HTR-8/SVneo (cell line): ENCODE measurements at places on chromosomes 4 and X.
A peak's percentile ranks its signal among the peaks of the same experiment; 100 is the strongest.

DNA sequence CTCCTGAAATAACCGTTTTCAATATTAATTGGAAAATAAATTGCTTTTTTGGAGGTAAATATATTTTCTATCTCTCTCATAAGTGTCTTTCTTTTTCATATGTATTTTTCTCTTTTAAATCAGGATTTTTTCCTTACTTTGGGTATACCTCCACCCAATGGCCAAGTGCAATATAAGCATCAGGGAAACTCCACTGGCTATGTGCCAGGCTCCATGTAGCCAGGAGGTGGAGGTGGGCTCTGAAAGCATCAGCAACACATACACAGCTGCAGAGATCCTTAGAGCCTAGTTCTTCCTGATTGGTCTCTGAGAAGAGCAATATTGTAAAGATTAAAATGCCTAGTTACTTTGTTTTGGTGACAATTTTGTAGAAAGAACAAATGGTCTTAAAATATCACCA is 3.4 kb downstream of the GABRA2 start:
- no peak for DNase-seq

DNA sequence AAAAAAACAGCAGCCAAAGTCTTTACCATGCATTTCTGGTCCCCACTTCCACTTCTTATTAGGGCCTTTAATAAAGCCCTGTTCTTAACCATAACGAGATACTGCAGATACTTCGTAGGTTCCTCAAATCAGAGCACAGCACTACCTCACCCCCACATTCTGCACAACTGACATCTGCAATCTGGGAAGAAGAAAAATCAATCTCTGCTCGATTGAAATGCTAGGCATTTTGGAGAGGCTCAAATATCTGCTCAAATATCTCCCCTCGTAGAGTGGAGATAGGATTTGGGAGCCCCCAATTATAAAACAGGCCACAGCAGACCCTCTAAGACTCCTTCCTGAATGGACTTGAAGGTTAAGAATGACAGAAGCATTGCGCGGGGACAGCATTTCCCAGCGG is 40.3 kb upstream of the CENPU start:
- no peak for DNase-seq

GRCh38 chrX:150848914-150849365 is 49.5 kb downstream of the CD99L2 start:
- no peak for DNase-seq

GRCh38 chr4:107036584-107037198 is 578 bp upstream of the DKK2 start:
- DNase-seq: no peak

GRCh38 chrX:40685362-40685918 is 38.1 kb upstream of the CXorf38 start:
- DNase-seq: no peak

- no peak for DNase-seq
Observed at GRCh38 chr4:95212692-95213091, 336.1 kb downstream of the UNC5C start.

GRCh38 chr4:36138220-36138619 is 106.1 kb downstream of the ARAP2 start:
- DNase-seq: no peak

DNA sequence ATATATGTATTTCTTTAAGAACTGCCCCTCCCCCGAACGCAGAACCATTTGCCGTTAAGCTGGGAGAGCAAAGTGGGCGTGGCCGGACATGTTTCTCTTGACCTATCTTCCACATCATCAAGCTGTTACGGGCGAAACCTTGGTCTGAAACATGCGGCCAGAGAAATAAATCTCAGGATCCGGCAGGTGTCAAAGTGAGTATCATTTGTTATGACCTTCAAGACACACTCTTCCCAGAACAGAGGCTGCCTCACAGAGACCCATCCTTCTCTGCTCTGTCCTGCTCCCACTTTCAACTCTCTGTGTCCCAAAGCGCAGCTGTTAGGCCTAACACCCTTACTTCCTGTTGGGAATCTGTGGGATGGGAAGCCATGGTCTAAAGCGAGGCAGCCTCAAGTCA is at the start of gene MAGEB18:
MAGEB18 (plus strand) TSS at position 70 of the 400 bp plus-strand sequence. CDS start 643 bp downstream, outside the sequence.
- DNase-seq: no peak

GRCh38 chr4:170698334-170698733 is 608.6 kb upstream of the AADAT start:
- DNase-seq: no peak

GRCh38 chr4:112370466-112370865 is 73.3 kb downstream of the ALPK1 start:
- no peak for DNase-seq

DNA sequence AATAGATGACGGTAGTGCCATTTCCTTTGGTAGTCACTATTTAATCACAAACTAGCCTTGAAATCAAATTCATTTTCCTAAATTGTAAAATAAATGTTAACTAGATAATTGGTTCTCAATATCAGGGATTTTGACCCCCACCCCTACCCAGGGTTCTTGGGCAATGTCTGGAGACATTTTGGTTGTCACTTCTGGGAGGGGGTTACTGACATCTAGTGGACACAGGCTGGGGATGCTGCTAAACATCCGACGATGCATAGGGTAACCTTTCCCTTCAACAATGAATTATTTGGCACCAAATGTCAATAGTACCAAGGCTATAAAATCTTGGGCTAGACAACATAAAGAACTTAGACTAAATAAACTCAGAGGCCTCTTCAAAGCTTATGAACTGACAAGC is 285.8 kb upstream of the TRPC5 start:
- no peak for DNase-seq

- no peak for DNase-seq
Observed at GRCh38 chr4:1328267-1329155, 18.5 kb upstream of the UVSSA start.

DNA sequence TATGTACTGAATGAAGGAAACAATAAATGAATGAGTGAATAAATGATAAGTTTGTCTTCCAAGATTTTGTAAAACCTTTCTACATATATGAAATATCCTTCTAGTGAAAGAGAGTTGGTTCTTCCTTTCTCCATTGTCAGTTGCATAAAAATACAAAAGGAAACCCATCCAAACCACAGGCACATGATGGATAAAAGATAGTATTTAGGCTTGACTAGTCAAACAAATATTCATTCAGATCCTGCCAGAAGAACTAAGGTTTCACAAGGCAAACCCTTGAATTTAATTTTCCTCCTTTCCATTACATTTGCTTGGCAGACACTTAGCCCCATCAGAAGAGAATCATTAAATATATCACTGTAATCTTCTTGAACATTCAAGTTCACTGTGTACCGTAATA is 208.4 kb downstream of the COL25A1 start:
- DNase-seq: no peak

GRCh38 chrX:31706466-31706865 is 634.6 kb upstream of the FTHL17 start:
- no peak for DNase-seq

- no peak for DNase-seq
Observed at GRCh38 chrX:9312922-9313867, 151.7 kb upstream of the TBL1X start.

DNA sequence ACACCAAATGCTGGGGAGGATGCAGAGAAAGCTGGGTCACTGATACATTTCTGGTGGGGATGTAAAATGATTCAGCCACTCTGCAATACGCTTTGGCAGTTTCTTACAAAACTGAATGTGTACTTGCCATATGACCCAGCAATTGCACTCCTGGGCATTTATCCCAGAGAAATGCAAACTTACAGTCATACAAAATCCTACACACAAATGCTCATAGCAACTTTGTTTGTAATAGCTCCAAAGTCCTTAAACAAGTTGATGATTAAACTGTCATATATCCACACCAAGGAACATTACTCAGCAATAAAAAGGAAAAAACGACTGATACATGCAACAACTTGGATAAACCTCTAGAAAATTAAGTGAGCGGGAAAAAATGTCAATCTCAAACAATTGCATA is 12.3 kb downstream of the MID1 start:
- no peak for DNase-seq

GRCh38 chr4:40409835-40410234 is 74.7 kb downstream of the CHRNA9 start:
- DNase-seq: no peak

GRCh38 chrX:111040377-111041017 is 55.5 kb upstream of the PAK3 start:
- DNase-seq: no peak

- no peak for DNase-seq
Observed at GRCh38 chrX:119236623-119237561, 807 bp downstream of the PGRMC1 start.

DNA sequence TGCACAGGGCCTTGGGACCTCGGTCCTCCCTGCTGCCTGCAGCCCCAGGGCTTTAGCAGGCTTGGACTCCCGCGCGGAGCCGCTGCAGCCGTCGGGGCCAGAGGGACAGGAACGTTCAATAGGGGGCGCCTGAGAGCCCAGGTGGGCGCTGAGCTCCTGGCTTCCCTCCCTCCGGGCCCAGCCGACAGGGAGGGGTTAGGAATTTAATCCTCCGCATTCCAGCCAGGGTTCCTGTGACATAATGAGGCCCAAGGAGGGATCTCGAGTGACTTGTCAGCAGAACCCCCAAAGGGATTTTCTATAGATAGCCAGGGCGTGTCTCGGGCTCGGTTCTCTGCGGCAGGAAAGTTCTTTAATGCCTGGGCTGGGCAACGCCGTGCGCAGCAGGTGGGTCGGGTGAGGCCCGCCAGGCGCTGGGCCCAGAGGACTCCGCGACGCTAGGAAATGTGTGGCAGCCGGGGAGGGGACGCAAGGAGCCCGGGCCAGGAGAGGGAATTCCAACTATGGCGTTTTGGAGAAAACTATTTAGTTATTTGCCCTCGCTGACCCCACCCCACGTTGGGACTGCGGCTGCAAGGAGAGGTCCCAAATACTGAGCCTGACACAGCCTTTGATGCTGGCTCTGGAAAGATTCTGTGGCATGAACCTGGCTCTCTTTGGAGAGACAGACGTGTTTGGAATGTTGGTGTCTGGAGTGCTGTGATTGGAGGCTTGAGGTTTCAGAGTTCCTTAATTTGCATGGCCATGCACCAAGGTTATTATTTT is 285.2 kb upstream of the GATB start:
- DNase-seq: peak; percentile 17

GRCh38 chr4:86942185-86942666 is 7.4 kb downstream of the AFF1 start:
- no peak for DNase-seq
